ENCODE measurements at places on chromosomes 11 and 22.

GRCh38 chr11:80722629-80723028 is 1281.8 kb upstream of the TENM4 start:
- DNase-seq, result no peak

GRCh38 chr11:91969486-91969885 is 255.1 kb upstream of the FAT3 start:
- no peak for DNase-seq

GRCh38 chr22:22948651-22949571 is 61.3 kb downstream of the IGLL5 start:
- no peak for DNase-seq

GRCh38 chr11:90349731-90350130 is 126.9 kb upstream of the CHORDC1 start:
- DNase-seq, result no peak

DNA sequence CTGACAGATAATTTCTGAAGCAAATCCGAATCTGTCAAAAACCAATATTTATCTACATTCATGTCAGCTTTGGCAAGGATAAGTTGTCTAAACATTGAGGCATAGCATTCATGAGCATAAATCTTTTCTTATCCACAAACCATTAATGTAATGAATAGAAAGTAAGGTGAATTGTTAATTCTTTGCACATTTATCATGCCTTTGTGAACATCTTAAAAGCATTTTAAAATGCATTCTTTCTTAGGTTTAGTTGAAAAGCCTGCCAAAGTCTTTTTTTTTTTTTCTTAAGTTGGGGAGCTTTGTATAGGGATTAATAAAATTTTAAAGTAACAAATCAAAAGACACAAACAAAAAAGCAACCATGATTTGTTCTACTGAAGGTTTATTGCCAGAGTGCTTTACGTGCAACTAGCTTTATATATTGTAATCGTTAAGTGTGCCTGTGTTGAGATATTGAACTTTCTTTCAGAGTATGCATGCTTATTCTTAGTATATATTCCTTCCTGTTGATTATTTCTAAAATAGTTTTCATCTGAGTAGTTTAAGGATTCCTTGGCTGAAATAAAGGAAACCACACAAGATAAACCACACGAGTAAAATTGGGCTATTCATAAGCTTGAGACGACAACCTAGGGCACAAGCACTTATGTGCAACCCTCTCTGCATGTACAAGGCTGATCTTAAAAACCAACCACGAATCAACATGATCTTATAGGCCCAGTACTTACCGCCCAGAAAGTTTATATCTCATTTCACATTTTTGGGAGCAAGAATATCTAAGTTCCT is 1110.9 kb upstream of the CNTN5 start:
- DNase-seq, result no peak

- peak; percentile 28 for DNase-seq
Measured at GRCh38 chr22:38230108-38230825, 28.5 kb downstream of the MAFF start.

- peak; percentile 77 for DNase-seq
Measured at GRCh38 chr11:116376547-116376946, 396.2 kb downstream of the BUD13 start.

DNA sequence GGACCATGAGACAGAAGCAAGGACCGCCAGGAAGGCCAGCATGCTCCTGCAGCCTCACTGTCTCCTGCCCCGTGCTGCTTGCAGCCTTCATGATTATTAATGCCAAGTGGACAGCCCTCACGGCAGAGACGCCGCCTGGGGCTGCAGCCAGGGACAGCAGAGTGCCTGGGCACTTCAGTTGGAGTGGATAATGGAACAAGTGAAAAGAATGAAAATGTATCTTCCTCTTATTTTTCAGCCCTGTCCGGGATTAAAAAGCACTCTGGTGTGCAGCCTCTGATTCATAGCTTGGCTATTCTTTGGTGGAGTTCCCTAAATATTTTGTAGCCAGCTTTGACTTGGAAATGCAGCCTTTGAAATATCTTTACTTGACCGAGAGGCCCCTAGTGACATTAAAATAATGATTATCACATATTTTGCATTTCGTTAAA is 1404.2 kb downstream of the BRD1 start:
- no peak for DNase-seq

DNA sequence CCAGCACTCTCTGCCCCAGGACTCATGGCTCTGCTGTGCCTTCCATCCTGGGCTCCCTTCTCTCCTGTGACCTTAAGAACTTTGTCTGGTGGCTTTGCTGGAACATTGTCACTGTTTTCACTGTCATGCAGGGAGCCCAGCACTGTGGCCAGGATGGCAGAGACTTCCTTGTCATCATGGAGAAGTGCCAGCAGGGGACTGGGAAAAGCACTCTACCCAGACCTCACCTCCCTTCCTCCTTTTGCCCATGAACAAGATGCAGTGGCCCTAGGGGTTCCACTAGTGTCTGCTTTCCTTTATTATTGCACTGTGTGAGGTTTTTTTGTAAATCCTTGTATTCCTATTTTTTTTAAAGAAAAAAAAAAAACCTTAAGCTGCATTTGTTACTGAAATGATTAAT is 2.9 kb upstream of the TTC36 start:
- DNase-seq, result no peak

GRCh38 chr11:18618342-18619025 is 15.7 kb downstream of the SPTY2D1 start:
- no peak for DNase-seq

- no peak for DNase-seq
Measured at GRCh38 chr11:61194981-61195695, 8.2 kb upstream of the PGA3 start.

DNA sequence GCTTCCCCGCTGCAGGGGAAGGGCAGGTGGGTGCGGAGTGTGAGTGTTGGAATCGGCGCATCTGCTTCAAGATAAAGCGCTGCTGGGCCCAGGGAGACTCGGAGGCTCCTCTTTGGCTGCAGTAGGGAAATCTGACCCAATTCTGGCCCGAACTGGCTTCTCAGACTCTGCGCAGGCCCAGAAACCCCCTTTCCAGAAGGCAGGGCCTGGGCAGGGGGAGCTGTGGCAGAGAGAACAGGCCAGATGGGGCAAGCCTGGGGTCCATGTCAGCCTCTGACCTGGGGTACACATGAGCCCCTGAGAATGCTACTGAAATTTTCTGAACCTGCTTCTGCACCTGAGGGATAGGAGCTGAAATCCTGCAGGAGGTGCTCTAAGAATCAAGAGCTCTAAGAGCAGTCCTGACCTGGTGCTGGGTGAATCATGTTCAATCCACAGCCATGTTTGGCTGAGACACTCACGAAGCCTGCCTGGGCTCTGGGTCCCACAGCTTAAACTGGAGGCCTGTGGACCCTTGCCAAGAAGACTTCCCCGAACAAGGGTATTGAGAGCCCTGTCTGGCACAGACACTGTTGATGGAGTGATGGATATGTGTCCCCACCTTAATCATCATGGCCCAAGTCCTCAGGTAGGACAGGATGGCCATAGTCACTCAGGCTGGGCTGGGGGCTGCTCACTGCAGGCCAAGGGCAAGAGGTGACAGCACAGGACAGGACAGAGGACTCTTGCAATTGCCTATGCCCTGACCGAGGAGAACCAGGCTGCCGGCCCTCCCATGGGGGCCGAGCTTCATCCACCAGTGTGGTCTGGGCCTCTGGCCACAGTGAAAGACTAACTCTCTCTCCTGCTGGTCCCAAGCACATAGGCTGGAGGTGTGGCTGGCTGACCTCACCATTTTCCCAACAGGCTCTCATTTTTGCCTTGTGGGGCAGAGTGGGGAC is 6.9 kb downstream of the RAB3IL1 start:
- DNase-seq, result no peak

GRCh38 chr22:41922328-41922727 is 4.3 kb downstream of the TNFRSF13C start:
- no peak for DNase-seq

- no peak for DNase-seq
Measured at GRCh38 chr11:30763951-30764350, 177.8 kb upstream of the MPPED2 start.

GRCh38 chr22:32832174-32832573 is 30.7 kb downstream of the TIMP3 start:
- no peak for DNase-seq

GRCh38 chr11:58577555-58578135 is 1.2 kb upstream of the ZFP91 start:
- peak; percentile 73 for DNase-seq

- no peak for DNase-seq
Measured at GRCh38 chr11:130849215-130849568, 67.1 kb downstream of the SNX19 start.

DNA sequence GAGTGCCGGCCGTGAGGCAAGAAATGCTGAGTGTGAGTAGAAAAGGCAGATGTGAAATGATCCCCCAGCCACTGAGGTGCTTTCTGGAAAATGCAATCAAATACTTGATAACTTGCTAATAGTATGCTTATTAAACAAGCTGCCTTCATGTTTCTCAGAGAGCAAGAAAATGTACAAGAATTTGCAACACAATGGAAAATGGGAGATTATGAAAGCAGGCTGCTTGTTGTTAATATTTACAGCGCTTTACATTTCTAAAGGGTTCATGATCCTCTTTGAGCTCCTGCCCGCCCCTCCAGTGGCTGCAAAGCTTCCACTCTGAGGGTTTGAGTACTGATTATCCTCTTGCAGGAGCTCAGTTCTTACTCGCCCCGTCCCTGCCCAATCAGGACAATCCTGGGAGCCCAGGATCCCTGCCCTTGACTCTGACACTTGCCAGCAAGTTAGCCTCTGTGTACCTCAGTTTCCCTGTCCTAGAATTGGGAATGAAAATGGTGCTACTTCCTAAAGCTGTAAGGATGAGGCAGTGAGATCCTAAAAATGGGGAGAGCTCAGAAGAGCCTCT is 645.1 kb downstream of the TBC1D22A start:
- no peak for DNase-seq

GRCh38 chr22:29435236-29436136 is 2.9 kb upstream of the RFPL1 start:
- DNase-seq, result no peak

DNA sequence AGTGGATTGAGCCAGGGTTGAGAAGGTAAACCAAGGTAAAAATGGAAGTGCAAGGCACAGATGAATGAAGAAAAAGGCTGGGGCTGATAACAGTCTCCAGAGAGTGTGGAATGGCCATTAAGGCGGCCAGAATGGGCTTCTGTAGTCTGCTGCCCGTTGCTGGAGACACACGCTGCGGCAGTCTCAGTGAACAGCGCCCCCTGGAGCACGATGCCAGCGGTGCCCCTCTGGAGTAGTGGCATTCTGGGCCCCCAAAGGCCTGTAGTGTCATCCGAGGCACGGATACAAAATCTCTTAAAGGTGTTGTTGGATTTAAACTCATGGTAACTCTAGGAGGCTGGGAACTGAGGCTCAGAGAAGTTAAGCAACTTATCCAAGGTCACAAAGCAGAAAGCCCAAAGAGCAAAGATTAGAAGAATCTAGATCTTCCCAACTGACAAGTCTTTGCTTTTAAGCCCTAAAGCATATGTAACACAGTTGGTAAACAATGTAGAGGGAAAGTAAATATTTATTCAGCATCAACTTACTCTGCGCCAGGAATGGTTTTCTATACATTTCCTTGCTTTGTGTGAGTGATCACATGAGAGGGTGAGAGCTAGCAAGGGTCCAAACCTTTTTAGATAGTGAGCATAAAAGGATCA is 18.2 kb downstream of the KCNJ1 start:
- peak; percentile 79 for DNase-seq

DNA sequence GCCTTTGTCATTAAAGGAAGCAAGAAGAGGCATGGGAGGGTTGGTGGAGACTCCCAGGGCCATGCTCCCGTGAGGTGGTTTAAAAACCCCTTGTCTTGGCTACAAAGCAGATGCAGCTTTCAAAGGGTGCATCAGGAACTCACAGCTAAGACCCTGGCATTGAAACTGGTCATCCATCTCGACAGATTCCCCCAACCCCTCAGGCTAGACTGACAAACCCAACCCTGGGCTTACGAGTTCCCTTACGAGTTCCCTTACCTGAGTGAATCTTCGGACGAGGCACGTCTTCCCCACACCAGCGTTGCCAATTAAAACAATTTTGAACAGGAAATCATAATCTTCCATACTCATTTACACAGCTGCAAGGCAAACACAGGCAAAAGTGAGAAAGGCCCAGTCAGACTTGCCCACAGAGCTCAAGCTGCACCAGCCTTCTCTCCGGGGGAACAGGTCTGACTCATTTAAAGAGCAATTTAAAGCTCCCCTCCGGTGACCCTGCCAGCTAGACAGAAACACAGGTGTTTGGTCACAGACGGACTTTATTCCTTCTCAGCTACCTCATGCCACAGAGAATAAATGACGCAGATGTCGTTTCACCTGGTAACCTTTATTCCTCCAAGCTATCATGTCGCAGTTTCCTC is 74.6 kb downstream of the RAB30 start:
- peak; percentile 93 for DNase-seq

- DNase-seq, result no peak
Measured at GRCh38 chr22:43855431-43855830, 6.9 kb downstream of the SULT4A1 start.

DNA sequence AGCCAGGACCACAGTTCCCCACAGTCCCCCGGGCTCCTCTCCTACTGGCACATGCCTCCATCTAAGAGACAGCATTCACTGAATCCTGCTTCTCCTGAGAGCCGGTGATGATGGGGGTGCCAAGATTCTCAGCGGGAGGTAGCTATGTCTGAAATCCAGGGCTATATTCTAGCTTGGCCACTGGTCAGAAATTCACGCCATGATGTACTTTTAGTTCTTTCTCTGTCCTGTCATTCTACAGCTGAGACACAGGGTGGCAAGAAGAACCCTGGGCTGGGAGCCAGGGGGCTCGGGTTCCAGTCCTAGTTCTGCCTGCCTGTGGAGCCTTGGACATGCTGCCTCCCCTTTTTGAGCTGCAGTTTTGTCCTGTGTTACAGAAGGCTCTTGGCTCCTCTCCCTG is 59.2 kb upstream of the PHOX2A start:
- DNase-seq, result no peak

- DNase-seq, result no peak
Measured at GRCh38 chr11:118095493-118095892, 8.7 kb upstream of the SMIM35 start.

- DNase-seq, result no peak
Measured at GRCh38 chr11:72327606-72328005, 83.6 kb upstream of the PHOX2A start.

- no peak for DNase-seq
Measured at GRCh38 chr11:46017341-46017740, 94.9 kb downstream of the LARGE2 start.

GRCh38 chr11:7307836-7308235 is 56.1 kb downstream of the SYT9 start:
- no peak for DNase-seq

Measured in DMS53 (cell line).